ENCODE measurements at places on chromosomes 1 and 21. TPM values are rescaled to one million over a fixed set of nuclear protein-coding genes. Genes with fewer than 3 reads are reported as not detected.

- DNase-seq, result no peak
- H3K36me3 ChIP-seq, result peaks cover 6% of the 10 kb centered on the region
Measured at GRCh38 chr1:100734676-100735075, 15.1 kb downstream of the VCAM1 start.

DNA sequence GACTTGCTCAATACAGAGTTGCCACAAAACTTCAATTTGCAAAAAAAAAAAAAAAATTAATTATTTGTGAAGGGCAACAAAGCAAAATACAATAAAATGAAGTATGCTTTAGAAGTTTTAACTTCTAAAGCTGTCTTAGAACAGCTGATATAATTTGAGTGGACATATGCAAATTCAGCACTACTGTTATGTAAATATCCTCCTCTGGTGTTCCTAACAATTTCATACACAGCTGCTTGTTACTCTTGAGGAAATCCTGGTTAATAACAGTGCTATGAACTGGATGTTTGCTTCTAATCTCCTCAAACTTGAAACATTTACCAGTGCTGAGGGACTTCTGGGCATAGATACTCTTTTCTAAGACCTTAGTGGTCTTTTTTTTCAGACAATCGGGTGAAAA lies 69.6 kb upstream of the COL24A1 start:
- peaks cover 7% of the 10 kb centered on the region for H3K4me1 ChIP-seq
- no peak overlapping the region for H3K4me3 ChIP-seq
- H3K27me3 ChIP-seq, result peaks cover 19% of the 10 kb centered on the region
- DNase-seq, result no peak

SERPINC1 gene
- not detected for total RNA-seq

DNA sequence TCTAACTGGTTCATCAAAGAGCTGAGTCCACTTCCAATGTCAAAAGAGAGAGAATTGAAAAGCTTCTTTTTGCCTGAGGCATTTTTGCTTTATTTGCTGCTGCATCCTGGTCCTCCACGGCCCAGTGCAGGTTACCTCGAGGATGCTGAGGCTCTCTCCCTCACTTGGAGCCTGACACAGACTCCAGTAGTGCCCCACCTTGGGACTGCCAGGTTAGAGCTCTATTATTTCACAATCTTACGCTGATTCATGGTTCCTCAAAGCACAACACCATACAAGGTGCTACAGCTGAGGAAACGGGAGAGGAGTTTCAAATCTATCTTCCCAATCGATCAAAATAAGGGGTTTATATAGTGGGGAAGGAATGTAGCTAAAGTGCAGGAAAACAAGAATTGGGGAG lies 13.6 kb upstream of the PLPPR4 start:
- H3K4me1 ChIP-seq, result no peaks in the 10 kb centered on the region
- no peak overlapping the region for H3K27ac ChIP-seq
- DNase-seq, result no peak
- H3K4me3 ChIP-seq, result no peak overlapping the region
- no peaks in the 10 kb centered on the region for H3K27me3 ChIP-seq

IQCC gene
- total RNA-seq, result 3.0 TPM

PGLYRP3 gene
- not detected for total RNA-seq

JAM2 gene
- total RNA-seq, result 5.9 TPM

GRCh38 chr1:156691665-156692440 lies 13.5 kb downstream of the CRABP2 start:
- no peaks in the 10 kb centered on the region for H3K36me3 ChIP-seq
- peak overlapping the region; percentile 34 for H3K4me3 ChIP-seq
- peak overlapping the region; percentile 59 for H3K27ac ChIP-seq
- no peak for DNase-seq
- H3K4me1 ChIP-seq, result peaks cover 62% of the 10 kb centered on the region

GRCh38 chr1:38614861-38615260 lies 244.7 kb downstream of the RRAGC start:
- H3K36me3 ChIP-seq, result no peaks in the 10 kb centered on the region
- no peak overlapping the region for H3K27ac ChIP-seq
- H3K27me3 ChIP-seq, result peaks cover 11% of the 10 kb centered on the region
- peaks cover 8% of the 10 kb centered on the region for H3K4me1 ChIP-seq

- DNase-seq, result peak; percentile 95
- H3K27me3 ChIP-seq, result no peaks in the 10 kb centered on the region
- H3K27ac ChIP-seq, result peak overlapping the region; percentile 38
- no peak overlapping the region for H3K4me3 ChIP-seq
- H3K4me1 ChIP-seq, result peaks cover 11% of the 10 kb centered on the region
- H3K36me3 ChIP-seq, result peaks cover 53% of the 10 kb centered on the region
Measured at GRCh38 chr1:33295450-33296081, 25.3 kb downstream of the A3GALT2 start.

DNA sequence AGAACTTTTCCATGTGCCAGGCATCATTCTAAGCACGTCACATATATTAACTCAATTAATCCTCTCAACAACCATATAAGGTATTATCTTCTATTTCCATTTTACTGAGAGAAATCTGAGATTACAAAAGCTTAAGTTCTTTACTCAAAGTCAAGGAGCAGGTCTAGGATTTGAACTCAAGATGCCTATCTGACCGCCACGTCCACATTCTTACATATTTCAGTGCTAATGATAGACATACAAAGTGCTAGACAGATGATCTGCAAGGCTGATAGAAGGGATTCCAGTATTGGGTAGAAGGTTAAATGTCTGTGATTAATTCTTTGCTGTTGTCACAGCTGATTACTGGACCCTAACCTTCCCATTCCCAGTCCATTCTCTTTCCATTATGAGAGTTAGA lies 4.4 kb downstream of the ATP5PB start:
- no peak overlapping the region for H3K4me3 ChIP-seq
- no peak for DNase-seq
- H3K36me3 ChIP-seq, result peaks cover 44% of the 10 kb centered on the region
- no peaks in the 10 kb centered on the region for H3K27me3 ChIP-seq
- peaks cover 28% of the 10 kb centered on the region for H3K4me1 ChIP-seq
- H3K27ac ChIP-seq, result no peak overlapping the region

DNA sequence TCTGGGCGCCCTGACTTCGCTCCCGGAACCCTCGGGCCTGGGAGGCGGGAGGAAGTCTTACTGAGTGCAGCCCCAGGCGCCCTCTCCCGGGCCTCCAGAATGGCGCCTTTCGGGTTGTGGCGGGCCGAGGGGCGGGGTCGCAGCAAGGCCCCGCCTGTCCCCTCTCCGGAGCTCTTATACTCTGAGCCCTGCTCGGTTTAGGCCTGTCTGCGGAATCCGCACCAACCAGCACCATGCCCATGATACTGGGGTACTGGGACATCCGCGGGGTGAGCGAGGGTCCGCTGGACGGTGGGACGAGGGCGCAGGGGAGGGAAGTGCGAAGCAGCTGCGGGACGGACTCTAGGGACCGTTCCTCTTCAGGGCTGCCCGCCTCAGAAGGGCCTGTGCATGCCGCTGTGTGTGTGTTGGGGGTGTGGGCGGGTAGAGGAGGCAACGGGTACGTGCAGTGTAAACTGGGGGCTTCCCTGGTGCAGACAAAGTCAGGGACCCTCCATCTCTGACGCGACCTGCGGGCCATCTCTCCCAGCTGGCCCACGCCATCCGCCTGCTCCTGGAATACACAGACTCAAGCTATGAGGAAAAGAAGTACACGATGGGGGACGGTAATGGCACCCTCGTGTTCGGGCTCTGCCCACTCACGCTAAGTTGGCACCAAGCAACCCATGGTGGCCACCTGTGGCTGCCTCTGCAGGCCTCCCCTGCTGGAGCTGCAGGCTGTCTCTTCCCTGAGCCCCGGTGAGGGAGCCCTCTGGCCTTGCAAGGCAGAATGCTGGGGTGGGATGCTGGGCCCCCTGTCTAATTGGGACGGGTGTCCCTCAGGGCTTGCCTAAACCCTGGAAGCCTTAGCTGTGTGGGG lies at the start of gene GSTM1:
Gene GSTM1 (plus strand): TSS at position 177 of the 859 bp plus-strand sequence. CDS start 57 bp downstream, at position 234.
- DNase-seq, result no peak
- no peaks in the 10 kb centered on the region for H3K36me3 ChIP-seq
- H3K27me3 ChIP-seq, result no peaks in the 10 kb centered on the region

NTRK1 gene
- not detected for total RNA-seq

PLEKHA6 gene
- 0.26 TPM for total RNA-seq

DNA sequence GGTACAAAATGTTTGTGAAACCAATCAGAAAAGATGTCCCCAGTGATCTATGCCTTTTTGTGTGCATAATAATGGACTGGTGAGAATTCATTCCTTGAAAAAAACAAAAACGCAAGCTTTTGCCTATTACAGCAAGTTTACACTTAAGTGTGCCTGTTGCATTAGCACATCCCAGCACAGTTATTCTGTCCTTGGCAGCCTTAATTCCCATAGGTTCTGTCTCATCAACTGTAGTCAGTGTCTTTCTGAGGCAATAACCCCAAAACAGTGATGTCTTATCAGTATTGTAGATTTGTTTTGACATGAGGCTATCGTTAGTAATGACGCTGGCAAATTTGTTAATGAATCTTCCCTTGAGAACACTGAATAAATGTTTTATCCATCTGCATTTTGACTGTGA lies 109.9 kb upstream of the KCTD3 start:
- no peak overlapping the region for H3K4me3 ChIP-seq
- DNase-seq, result no peak
- no peaks in the 10 kb centered on the region for H3K36me3 ChIP-seq
- peaks cover 26% of the 10 kb centered on the region for H3K27me3 ChIP-seq
- H3K4me1 ChIP-seq, result no peaks in the 10 kb centered on the region

GRCh38 chr21:37375866-37376574 lies 9.4 kb downstream of the DYRK1A start:
- peaks cover 69% of the 10 kb centered on the region for H3K4me1 ChIP-seq
- DNase-seq, result no peak
- peak overlapping the region; percentile 13 for H3K27ac ChIP-seq
- H3K36me3 ChIP-seq, result no peaks in the 10 kb centered on the region
- no peak overlapping the region for H3K4me3 ChIP-seq
- no peaks in the 10 kb centered on the region for H3K27me3 ChIP-seq

DNA sequence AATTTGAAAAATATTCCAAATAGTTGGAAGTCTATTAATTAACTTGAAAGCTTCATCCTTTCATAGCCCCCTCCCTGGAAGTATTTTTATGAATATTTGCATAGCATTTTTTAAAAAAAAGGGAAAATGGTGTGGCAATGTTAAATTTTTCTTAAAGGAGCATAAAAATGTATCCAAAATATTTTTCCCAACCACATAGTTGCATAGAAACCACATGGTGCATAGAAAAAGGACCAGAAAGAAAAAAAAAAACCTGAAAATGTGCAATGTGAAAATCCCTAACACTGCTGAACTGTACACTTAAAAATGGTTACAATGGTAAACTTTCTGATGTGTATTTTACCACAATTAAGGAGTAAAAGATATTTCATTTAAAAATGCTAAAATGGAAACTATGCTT lies 8.0 kb downstream of the C1orf167 start:
- H3K27ac ChIP-seq, result no peak overlapping the region
- no peaks in the 10 kb centered on the region for H3K27me3 ChIP-seq
- no peaks in the 10 kb centered on the region for H3K36me3 ChIP-seq
- peaks cover 4% of the 10 kb centered on the region for H3K4me1 ChIP-seq
- H3K4me3 ChIP-seq, result no peak overlapping the region

Measured in osteocyte (in vitro differentiated cells).